ENCODE measurements at places on chromosomes 4 and X. TPM values are rescaled to one million over a fixed set of nuclear protein-coding genes. Genes with fewer than 3 reads are reported as not detected.

The PORCN gene
- 10.0 TPM for total RNA-seq

The PAGE1 gene
- total RNA-seq: not detected

The DMP1 gene
- not detected for total RNA-seq

The SPINK2 gene
- total RNA-seq: not detected

The FAM9C gene
- under 0.01 TPM for total RNA-seq

The CTAG1B gene
- total RNA-seq: not detected

The UGT2B7 gene
- total RNA-seq: not detected

The FHIP1A gene
- total RNA-seq: 0.43 TPM

The MAGEA8 gene
- not detected for total RNA-seq

The USP17L13 gene
- total RNA-seq: not detected

The SLC9B1 gene
- total RNA-seq: 0.83 TPM

The MED28 gene
- 10.3 TPM for total RNA-seq

The USP17L24 gene
- total RNA-seq: not detected

The FTHL17 gene
- not detected for total RNA-seq

The MTHFD2L gene
- 15.0 TPM for total RNA-seq

The EPHA5 gene
- 19.0 TPM for total RNA-seq

The RTL5 gene
- 1.6 TPM for total RNA-seq
